ENCODE measurements at places on chromosomes 1 and 21. TPM values are rescaled to one million over a fixed set of nuclear protein-coding genes. Genes with fewer than 3 reads are reported as not detected.

The USF1 gene
- polyA plus RNA-seq, result 55.5 TPM

The RRAGC gene
- polyA plus RNA-seq, result 38.1 TPM

The ASTN1 gene
- polyA plus RNA-seq, result 2.0 TPM

The DISC1 gene
- 6.1 TPM for polyA plus RNA-seq

The NR1I3 gene
- polyA plus RNA-seq, result 4.1 TPM

The IGSF5 gene
- polyA plus RNA-seq, result 0.96 TPM

The KLHDC8A gene
- polyA plus RNA-seq, result 1.6 TPM

The KANK4 gene
- 22.3 TPM for polyA plus RNA-seq

The RNF186 gene
- polyA plus RNA-seq, result not detected

The TNFRSF25 gene
- polyA plus RNA-seq, result 9.2 TPM

The RAB25 gene
- 54.4 TPM for polyA plus RNA-seq

The PRR9 gene
- polyA plus RNA-seq, result not detected

The CELF3 gene
- 0.42 TPM for polyA plus RNA-seq

The TEDDM1 gene
- 0.11 TPM for polyA plus RNA-seq

The ARHGEF16 gene
- 15.3 TPM for polyA plus RNA-seq

The SLC45A3 gene
- 6.8 TPM for polyA plus RNA-seq

The EDARADD gene
- polyA plus RNA-seq, result 7.8 TPM

The C1QC gene
- polyA plus RNA-seq, result 13.7 TPM

The FCRL5 gene
- polyA plus RNA-seq, result 0.04 TPM

The SPATA45 gene
- polyA plus RNA-seq, result not detected

The EPHA2 gene
- 11.9 TPM for polyA plus RNA-seq

The GRHL3 gene
- 0.98 TPM for polyA plus RNA-seq

The TTC3 gene
- polyA plus RNA-seq, result 158 TPM

The IVL gene
- polyA plus RNA-seq, result 0.42 TPM

The GRIK3 gene
- polyA plus RNA-seq, result 3.1 TPM

The SLC1A7 gene
- 0.08 TPM for polyA plus RNA-seq

The PADI6 gene
- not detected for polyA plus RNA-seq

The TSSK3 gene
- 1.3 TPM for polyA plus RNA-seq

The INAVA gene
- polyA plus RNA-seq, result 30.5 TPM

The PLEKHO1 gene
- polyA plus RNA-seq, result 47.4 TPM

The TMEM125 gene
- polyA plus RNA-seq, result 15.9 TPM

The MSH4 gene
- polyA plus RNA-seq, result 0.22 TPM

The PGLYRP3 gene
- not detected for polyA plus RNA-seq

The LRRC39 gene
- polyA plus RNA-seq, result 2.2 TPM

The MTARC1 gene
- 19.2 TPM for polyA plus RNA-seq

The CELA2A gene
- polyA plus RNA-seq, result 0.35 TPM

The HSPB7 gene
- polyA plus RNA-seq, result 4.7 TPM

The UBE2U gene
- polyA plus RNA-seq, result not detected

The MYBPHL gene
- polyA plus RNA-seq, result not detected

The ATAD3C gene
- 1.4 TPM for polyA plus RNA-seq

The SPRR1A gene
- not detected for polyA plus RNA-seq

The PPIAL4G gene
- polyA plus RNA-seq, result 0.04 TPM

The EVA1B gene
- 35.8 TPM for polyA plus RNA-seq

The MATN1 gene
- polyA plus RNA-seq, result 0.11 TPM

The KDF1 gene
- 9.3 TPM for polyA plus RNA-seq

The PLEKHA6 gene
- 37.8 TPM for polyA plus RNA-seq

The CHRNB2 gene
- polyA plus RNA-seq, result 0.75 TPM

The CD48 gene
- polyA plus RNA-seq, result 2.3 TPM

The RERE gene
- 137 TPM for polyA plus RNA-seq

The FAM72C gene
- polyA plus RNA-seq, result 2.4 TPM

All from right renal cortex interstitium (tissue), 3 donors.